ENCODE measurements at places on chromosomes 11 and 22.
A peak's percentile ranks its signal among the peaks of the same experiment; 100 is the strongest.

DNA sequence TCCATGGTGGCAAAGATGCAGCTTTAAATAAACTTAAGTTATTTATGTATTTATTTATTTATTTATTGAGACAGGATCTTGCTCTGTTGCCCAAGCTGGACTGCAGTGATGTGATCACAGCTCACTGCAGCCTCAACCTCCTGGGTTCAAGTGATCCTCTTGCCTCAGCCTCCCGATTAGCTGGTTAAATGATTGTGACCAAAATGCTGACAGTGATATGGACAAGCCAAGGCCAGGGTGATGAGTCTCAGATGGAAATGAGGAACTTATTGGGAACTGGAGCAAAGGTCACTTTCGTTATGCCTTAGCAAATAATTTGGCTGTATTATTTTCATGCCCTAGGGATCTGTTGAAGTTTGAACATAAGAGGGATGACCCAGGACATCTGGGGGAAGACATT lies 9.3 kb upstream of the LRP5 start:
- no peak for DNase-seq

DNA sequence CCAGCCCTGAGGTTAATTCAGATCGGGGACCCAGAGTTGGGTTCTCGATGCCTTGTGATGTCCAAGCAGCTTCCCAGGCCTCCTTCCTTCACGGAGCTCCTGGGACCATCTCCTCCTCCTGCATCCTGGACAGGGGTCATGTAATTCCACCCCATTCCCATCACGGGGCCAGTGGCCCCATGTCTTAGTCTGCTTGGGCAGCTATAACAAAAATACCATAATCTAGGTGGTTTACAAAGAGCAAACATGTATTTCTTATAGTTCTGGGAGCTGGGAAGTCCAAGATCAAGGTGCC lies 41.7 kb upstream of the PRDM11 start:
- no peak for DNase-seq

DNA sequence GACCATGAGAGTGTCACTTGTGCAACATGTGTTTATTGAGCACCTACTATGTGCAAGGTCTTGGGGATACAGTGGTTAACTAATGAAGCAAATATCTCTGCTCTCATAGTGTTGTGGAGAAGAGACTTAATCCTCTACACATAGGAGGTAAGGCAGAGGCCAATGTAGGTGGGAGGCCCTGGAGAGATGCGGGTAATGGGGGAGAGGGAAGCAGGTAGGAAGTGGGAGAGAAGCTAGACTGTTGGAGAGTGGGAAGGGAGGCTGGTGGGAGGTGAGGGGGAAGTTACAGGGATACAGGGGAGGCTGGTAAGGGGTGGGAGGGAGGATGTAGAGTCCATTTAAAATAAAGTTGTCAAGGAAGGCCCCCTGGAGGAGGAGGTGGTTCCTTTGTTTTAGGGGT lies 240.0 kb downstream of the MIAT start:
- no peak for DNase-seq

GRCh38 chr11:86264649-86265048 lies 20.1 kb downstream of the EED start:
- no peak for DNase-seq

- no peak for DNase-seq
These were observed 6.2 kb downstream of the MS4A10 start for GRCh38 chr11:60791153-60791933.

- DNase-seq = no peak
These were observed 62.9 kb downstream of the FAM83F start for GRCh38 chr22:40057652-40058051.

- DNase-seq = no peak
These were observed at the start of gene KRTAP5-3 for GRCh38 chr11:1608363-1608762. TSS of gene KRTAP5-3 (minus strand) at chr11:1608463. CDS start at chr11:1608385, 78 bp downstream.

- DNase-seq = no peak
These were observed 22.6 kb downstream of the MPPED1 start for GRCh38 chr22:43434275-43434927.

GRCh38 chr11:36421546-36422155 lies 88.4 kb downstream of the TRAF6 start:
- DNase-seq = peak; percentile 36

GRCh38 chr11:128490092-128490491 lies 97.3 kb downstream of the ETS1 start:
- DNase-seq = no peak

GRCh38 chr11:8826139-8826786 lies 84.7 kb upstream of the AKIP1 start:
- DNase-seq = peak; percentile 96

DNA sequence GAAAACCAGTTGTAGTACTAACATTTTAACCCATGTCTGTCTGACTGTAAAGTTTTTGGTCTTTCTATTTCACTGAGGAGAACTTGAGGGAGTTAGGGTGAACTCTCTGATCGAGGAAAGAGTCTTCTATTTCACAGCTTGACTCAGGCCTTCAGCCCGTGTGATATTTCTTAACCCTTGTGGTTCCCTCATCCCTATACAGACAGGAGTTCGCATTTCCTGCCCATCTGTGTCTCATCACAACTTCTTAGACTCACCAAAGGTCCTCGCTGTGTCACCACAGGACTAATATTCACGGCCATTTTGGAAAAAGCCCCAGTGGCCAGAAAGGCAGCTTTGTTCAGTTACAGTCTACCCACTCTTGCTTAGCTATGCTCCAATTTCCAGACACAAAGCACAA lies 172.8 kb downstream of the FAM181B start:
- no peak for DNase-seq

GRCh38 chr11:83409476-83409875 lies 123.3 kb upstream of the CCDC90B start:
- no peak for DNase-seq

GRCh38 chr11:118224511-118225188 lies at the start of gene JAML:
TSS of gene JAML (minus strand) at chr11:118225011. CDS start at chr11:118214866, 10,145 bp downstream.
- no peak for DNase-seq

DNA sequence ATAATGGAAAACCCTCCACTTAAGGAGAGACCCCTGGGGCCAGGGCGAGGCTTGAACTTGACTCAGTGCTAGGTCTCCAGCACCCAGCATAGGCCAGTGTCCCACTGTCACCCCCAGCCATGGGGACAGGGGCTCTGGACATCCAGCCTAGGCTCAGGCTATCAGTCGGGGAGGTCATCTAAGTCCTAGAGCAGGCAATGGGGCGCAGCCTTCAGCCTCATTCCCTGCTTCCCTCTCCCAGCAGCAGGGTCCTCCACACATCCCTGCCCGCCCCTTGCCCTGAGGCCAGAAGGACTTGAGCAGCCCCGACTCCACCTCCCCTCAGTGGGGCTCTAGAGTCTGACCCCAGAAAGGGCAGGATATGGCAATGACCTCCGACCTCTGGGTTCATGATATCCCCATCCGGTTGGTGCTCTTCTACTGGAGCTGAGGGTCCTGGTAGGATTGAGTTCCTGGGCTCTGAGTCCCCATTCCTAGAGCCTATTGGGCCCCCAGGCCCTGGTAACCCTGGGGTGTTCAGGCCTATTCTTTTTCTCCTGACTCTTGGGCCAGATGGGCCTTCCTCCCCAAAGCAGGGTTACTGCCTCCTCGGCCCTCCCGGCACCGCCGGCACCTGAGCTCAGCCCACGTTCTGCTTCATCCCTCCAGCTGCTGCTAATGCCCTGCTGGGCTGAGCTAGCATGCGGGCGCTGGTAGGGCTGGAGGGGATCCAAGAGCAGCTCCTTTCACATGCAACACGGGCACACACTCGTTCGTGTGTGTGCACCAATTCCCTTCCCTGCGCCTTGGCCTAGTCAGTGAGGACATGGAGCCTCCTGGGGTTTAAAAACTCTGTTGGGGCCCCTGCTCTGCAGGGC lies 4.4 kb downstream of the CST6 start:
- DNase-seq = no peak

- DNase-seq = no peak
These were observed 15.1 kb downstream of the RHOG start for GRCh38 chr11:3825473-3826154.

DNA sequence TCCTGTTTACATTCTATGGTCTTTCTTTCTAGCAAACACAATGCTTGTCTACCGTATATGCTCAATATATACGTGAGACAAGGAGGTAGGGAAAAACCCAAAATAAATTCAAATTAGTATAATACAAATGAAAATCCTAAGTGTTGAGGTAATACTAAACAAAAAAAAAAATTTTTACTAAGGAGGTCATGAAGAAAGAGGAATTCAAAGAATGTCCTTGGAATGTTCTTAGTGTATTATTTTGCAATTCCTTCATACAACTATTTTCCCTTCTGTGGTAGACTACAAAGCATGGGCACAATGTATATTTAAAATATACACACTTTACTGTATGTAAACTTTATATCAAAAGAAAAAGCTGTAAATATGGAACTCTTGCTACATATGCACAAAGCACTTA lies 36.4 kb downstream of the PIK3C2A start:
- DNase-seq = peak; percentile 71

DNA sequence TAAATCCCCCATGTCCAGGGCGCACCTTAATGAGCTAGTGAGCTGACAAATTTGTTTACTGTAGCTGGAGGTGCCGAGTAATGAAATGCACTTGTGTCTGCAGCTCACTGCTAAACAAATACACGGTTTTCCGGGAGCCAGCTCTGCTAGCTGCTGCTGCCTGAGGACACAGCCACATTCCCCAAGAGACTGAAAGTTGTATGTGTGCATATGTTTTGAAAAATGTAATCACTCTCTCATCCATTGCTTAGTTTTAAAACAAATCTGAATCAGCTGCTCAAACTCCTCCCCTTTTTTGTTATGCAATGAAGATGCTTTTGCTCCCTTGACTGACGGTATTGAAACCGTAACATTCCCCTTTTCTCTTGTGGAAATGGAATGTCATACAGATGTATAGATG lies 62.4 kb upstream of the NNMT start:
- no peak for DNase-seq

DNA sequence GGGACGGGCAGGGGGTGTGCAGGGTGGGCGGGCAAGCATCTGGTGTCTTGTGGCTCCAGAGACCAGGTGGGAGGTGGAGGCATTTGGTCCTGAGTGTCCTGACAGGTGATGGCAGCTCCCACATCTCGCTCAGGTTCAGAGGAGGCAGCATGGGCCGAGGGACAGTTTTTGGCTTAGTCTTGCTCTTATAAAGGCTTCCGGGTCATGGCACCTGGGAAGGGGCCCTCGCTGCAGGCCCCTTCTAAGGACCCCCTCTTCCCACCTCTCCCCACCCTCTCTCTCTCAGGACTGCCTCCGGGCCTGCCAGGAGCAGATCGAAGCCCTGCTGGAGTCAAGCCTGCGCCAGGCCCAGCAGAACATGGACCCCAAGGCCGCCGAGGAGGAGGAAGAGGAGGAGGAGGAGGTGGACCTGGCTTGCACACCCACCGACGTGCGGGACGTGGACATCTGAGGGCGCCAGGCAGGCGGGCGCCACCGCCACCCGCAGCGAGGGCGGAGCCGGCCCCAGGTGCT lies 9.9 kb downstream of the CCND1 start:
- no peak for DNase-seq

DNA sequence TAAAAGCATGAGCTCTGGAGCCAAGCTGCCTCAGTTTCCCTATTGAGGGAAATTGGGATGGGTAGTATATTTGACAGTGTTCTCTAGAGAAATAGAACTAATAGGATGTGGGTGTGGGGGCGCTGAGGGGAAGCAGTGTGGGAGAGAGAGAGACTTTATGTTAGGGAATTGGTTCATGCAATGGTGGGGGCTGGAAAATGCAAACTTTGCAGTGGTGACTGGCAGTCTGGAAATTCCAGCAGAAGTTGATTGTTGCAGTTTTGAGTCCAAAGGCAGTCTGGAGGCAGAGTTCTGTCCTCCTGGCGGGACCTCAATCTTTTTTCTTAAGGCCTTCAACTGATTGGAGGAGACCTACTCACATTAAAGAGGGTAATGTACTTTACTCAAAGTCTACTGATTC lies 59.4 kb upstream of the SYT13 start:
- no peak for DNase-seq

DNA sequence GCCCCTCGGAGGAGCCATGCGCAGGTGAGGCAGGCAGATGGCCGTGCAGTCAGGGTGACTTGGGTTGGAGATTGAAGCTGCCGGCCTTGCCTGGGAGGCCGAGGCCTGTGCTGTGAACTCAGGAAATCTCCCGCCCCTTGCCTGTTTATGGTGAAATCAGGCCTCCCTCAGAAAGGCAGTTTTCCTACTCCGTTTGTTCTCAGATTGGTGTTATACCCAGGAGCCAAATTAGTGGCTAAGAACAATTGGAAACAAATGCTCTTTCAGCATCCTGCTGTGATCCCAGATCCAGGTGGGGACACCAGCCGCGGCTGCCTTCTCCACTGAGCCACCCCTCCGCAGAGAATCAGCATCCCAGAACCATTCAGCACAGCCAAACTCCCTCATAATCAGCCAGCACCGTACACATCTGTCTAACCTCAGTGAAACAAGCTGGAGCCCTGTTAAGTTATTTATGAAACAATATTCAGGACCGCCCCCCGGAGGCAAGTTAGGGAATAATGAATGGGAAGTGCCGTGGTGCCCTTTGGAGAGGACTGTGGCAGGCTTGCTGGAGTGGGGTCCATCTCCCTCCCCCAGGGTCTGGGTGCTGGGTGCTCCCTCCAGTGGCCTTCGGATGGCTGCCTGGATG lies 60.0 kb downstream of the PKNOX2 start:
- peak; percentile 22 for DNase-seq

DNA sequence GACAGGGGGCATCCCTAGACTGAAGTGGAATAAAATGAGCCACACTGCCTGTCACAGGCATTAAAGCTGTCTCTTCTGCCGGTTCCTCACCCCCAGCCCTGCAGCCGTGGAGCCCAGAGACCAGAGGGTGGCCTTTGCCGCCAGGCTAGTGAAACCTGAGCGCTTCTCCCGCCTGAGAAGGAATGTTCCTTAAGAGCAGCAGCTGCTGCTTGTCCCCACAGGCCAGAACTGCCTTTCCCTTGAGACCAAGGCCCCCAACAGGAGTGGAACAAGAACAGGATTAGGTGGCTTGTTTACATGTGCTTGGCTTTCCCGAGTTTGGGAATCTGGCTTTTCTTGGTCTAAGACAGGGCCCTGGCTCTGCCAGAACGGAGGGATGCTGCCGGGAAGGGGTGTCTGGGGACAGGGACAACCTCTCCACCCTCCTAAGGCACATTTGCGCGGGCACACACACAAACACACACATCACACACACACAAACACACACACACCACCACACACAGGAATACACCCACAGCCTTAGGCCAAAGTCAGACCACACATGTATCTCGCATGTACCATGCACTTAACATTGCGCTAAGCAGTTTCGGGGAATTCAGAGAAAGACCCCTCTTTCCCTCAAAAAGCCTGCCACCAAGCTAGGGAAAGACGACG lies 91.8 kb downstream of the FEZ1 start:
- no peak for DNase-seq

- no peak for DNase-seq
These were observed 52.5 kb upstream of the SUSD2 start for GRCh38 chr22:24128631-24129262.

- DNase-seq = no peak
These were observed 72.3 kb downstream of the ADM start for GRCh38 chr11:10377183-10377582.

- no peak for DNase-seq
These were observed 198.5 kb upstream of the C11orf87 start for GRCh38 chr11:109223451-109223850.

GRCh38 chr11:1917523-1918435 lies 1.7 kb upstream of the TNNT3 start:
- no peak for DNase-seq

GRCh38 chr11:101915791-101916291 lies 481 bp downstream of the ANGPTL5 start:
- DNase-seq = peak; percentile 48

GRCh38 chr11:127994736-127995135 lies 592.6 kb downstream of the ETS1 start:
- DNase-seq = peak; percentile 77
